ENCODE measurements at places on chromosomes 1 and 21.
A peak's percentile ranks its signal among the peaks of the same experiment; 100 is the strongest.

GRCh38 chr21:35333831-35334618 is 284.9 kb upstream of the RUNX1 start:
- no peak for DNase-seq

GRCh38 chr1:238592621-238593020 is 701.9 kb upstream of the ZP4 start:
- no peak for DNase-seq

- DNase-seq, result peak; percentile 43
Measured at GRCh38 chr1:10909697-10910680, 102.5 kb upstream of the TARDBP start.

DNA sequence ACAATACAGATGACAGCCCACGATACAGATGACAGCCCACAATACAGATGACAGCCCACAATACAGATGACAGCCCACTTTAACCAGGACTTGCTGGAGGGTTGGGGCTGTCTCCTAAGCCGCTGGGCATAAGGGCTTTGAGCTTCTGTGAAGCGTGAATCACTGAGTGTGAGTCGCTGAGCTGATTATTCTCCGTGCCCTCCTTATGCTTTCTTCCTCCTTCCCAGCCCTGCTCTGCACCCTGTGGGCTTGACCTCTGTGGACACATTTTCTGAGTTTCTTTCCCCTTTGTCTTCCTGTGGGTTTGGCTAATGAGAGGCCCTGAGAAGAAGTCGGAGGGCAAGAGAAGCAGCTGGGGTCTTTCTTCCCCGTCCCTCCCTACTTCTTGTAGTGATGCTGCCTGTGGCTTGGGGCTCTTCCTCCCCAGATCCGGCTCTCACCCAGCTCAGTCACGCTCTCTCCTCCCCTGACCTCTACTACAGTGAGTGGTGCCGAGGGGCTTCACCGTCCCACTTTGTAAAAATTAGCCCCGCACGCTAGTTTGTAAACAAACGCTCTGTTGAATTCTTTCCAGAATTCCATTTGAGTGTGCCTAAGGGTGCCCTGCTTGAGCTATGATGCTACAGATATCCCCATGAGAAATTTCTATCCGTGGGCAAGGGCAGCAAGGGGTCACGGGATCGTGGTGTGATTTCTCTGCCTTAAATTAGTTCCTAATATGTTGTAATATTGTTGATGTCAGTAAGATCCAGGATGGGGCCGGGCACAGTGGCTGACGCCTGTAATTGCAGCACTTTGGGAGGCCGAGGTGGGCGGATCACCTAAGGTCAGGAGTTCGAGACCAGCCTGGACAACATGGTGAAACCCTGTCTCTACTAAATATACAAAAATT is 46.4 kb upstream of the SOD1 start:
- DNase-seq, result no peak

- DNase-seq, result no peak
Measured at GRCh38 chr1:177700856-177701255, 269.0 kb downstream of the SEC16B start.

- no peak for DNase-seq
Measured at GRCh38 chr1:228873709-228874108, 138.4 kb downstream of the RHOU start.

DNA sequence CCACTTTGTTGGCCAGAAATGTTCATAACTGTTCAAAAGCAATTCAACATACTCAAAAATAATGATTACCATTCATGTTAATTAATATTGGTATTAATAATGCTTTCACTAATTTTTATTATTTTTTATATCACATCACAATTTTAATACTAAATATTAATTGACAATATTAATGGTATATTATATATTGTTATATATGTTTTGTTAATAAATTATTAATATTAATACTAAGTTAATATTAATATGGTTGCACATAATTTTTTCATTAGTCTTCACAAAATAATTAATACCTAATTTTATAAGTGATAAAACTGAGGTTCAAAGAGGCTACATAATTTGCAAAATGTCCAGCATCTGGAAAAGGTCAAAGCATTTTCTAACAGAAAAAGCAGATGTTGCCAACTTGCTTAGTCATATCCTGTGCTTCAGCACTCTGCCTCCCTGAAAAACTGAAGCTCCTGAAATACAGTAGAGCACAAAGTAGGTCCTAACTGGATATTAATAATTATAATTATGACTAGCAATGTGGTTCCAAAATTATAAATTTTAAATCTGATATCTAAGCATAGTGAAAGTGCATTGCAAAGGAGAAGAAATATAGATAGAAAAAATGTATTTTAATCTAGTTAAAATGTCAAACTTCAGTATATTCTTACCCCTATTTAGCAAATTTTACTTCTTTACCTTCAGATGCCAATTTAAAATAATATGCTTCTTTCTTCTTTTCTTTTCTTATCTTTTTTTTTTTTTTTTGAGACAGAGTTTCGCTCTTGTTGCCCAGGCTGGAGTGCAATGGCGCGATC is 123.2 kb upstream of the TNFSF4 start:
- no peak for DNase-seq

DNA sequence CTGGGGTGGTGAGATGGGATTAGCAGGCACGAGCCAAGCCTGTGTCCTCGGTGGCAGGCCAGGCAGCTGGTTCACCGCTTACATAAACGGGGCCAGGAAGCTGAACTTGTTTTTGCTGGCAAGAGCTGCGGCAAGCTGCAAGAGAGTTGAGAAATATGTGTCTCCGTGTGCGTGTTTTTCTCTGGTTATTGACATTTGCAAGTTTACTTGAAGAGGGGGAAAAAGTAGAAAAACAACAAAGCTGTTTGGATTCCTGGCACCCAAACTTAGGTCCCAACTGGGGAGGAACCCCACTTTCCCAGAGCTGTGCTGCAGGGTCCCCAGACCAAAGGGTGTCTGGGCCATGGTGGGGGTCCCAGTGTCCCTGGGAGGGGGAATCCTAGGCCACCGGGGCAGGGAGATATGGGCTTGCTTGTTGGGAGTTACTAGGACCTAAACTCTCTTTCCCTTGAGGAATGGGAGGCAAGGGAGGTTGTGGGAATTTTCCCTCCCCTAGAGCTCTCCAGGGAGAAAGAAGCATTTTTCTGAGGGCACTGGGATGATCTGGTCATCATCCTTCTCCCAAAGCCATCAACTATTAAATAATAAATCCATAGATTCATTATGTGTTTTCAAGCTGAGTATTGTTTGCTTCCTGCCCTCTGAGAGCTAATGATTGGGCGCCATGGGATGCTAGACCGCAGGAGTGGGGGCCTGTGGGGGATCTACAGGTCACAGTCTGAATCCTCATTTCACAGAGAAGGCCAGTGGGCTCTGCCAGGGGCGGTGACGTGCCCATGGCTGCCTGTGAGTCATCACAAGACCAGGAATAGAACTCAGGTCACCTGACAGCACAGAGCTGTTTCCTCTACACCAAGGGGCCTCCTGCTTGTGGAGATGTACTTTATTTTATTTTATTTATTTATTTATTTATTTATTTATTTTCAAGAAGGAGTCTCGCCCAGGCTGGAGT is 14.8 kb downstream of the IL6R start:
- DNase-seq, result no peak

DNA sequence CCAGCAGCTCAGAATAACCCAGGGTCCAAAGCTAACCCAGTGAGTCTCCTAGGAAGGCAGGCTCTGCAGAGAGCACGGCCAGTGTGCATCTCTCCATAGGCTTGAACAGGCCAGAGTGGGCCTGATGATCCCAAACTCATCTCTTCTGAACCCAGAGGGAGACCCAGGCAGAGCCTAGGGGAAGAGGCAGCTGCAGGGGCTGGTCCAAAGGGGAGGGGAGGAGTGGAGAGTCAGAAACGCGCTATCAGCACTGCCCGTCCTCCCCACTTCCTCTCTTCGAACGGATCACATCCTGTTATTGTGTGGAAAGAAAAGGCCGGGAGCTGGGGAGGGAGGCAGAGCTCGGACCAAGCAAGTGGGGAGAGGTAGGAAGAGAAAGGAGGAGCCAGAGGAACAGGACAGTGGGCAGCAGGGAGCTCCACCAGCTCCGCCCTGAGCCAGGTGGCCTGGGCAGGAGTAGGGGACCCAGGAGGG is 20.2 kb downstream of the TAL1 start:
- DNase-seq, result no peak

DNA sequence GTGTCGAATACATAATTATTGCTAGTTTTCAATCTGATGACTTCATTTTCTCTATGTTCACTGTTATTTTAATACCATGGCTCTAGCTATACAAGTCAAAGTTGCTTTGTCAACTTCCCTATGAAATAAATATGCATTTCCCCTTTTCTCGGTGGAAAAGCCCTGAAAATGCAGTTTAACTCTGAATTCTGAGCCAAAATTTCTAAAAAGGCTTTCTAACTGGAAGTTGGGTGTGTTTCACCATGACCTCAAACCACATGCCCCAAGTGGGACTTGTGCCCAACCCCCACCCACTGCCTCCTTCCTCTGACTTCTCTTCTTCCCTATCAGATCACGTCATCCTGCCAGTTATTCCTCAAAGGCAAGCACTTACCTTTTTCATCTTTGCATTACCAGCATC is 8.9 kb downstream of the MKNK1 start:
- no peak for DNase-seq

DNA sequence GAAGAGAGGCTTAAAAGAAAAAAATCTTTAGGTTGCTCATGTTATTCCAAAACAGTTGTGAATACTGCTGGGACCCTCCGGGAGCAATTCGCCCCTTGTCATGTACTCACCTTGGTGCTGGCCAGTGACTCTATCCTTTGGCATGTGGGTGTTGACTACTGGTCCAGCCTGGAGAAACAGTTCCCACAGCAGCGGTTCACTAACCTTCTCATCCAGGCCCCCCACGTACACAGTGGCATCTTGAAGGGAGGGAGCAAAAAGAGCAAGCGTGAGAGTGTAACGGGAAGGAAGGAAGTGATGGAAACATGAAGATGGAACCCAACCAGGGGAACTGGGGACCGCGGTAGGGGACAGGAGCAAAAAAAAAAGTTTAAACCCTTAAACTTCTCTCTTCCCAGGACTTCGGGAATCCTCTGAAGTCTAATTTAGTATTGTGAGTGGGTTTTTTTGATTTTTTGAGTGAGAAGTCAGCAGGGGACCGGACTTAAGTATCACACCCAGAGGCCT is 494 bp downstream of the SF3B4 start:
- DNase-seq, result no peak

GRCh38 chr1:182633657-182634281 is 29.6 kb upstream of the RGS16 start:
- DNase-seq, result peak; percentile 93

DNA sequence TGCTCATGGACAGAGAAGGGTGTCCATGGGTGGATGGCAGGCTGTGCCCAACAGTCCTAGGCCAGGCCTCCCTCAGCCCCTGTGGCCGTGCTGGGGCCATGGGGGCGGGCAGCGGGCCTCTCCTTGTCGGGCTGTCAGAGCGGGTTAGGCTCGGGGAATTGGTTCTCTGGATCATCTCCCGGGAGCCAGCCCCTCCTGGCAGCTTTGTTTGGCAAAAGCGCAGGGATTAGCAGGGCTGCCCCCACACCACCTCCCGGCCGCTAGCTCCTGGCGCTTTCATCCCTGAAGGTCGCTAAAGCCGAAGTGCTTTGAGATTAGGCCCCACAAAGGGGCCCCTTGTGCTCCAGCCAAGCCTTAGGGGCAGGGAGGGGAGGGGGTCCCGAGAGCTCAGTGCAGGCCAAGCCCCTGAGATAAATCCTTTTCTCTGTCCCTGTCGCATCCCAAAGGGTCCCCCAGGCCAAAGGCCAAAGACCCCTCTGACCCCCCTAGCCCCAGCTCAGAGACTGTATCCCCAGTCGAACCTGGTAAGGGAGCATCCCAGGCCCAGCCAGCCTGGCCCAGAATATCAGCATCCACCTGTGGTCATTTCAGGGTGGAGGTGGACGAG is 9.8 kb upstream of the DMBX1 start:
- DNase-seq, result no peak

- no peak for DNase-seq
Measured at GRCh38 chr1:12087797-12088314, 24.8 kb downstream of the TNFRSF8 start.

DNA sequence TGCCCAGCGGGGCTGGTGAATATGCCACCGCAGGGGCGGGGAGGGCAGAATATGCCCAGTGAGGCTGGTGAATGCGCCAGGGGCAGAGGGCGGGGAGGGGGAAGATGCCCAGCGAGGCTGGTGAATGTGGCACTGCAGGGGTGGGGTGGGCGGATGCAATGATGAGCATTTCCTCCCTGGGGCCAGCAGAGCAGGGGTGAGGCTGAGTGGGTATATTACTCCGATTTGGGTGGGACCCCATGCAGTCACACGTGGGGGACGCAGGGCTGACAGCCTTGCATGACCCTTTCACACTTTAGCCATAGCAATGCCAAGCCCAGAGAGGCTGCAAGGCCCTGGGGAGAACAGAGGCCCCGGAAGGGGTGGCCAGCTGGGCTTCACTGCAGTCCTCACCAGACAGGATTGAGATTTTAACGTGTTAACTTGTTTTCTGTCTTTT is 9.3 kb upstream of the SLX9 start:
- no peak for DNase-seq

GRCh38 chr1:167643441-167643840 is 13.4 kb downstream of the RCSD1 start:
- no peak for DNase-seq

DNA sequence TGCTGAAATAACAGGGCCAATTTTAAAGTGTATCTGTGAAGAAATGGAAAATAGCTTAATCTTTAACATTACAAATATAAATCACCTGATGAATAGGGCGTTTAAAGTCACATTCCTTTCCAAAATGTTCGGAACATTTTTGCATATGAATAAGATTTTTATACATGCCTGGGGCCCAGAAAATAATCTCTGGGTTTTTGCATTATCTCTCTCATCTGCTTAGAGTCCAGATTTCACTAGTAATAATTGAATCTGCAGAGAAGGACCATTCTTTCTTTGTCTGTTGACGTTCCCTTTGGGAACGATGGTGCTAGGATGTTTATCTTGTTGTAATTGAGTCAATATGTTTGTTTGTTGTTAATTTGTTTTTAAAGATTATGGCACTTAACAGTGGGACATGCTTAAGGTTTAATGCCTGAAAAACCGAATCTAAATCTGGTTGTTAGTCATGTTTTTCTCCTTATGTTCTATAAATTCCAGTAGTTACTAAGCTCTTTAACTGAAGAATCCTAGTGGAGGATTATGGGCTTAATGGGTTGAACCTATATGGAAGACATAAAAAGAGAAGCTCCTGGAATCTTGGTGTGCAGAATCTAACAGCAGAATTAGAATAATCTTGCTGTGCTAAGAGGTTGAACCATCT is 140.6 kb downstream of the VPS13D start:
- no peak for DNase-seq

DNA sequence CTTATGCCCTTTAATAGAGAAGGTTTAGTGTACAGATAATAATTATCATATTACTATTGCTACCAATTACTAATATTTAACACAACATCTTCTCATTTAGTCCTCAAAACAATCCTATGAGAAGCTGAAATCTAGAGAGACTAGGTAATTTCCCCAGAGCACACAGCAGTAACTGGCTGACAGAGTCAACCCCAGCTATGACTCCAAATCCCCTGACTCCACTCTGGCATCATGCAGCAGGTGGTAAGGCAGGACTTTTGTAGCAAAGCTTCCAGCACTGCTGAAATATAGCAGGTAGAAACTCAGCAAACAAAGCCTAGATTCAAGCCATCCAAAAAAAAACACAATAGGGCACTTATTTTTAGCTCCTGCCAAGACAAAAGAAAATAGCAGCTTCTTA is 79.3 kb upstream of the RGS2 start:
- DNase-seq, result no peak

All from NCI-H1092 treated with DMSO at 0.1 percent for 48 hours (cell line).